ENCODE measurements at places on chromosomes 4 and X.

DNA sequence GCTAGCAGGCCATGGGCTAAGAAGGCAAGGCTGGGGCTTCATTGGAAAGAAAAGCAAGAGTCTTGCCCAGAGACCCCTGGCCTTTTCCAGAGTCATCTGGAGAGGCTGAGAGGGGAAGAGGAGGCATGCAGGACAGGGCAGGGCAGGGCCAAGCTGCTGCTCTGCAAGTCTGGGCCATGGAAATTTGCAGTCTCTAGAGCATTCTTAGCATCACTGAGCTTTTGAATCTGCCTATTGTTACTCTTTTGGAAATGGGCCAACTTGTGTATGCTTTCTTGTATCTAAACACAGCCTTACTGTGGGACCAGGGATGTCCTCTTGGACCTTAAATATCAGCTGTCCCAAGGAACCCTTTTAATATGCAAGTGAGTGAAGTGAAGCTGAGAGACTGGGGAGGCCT is 560.5 kb downstream of the MID1IP1 start:
- DNase-seq: no peak

DNA sequence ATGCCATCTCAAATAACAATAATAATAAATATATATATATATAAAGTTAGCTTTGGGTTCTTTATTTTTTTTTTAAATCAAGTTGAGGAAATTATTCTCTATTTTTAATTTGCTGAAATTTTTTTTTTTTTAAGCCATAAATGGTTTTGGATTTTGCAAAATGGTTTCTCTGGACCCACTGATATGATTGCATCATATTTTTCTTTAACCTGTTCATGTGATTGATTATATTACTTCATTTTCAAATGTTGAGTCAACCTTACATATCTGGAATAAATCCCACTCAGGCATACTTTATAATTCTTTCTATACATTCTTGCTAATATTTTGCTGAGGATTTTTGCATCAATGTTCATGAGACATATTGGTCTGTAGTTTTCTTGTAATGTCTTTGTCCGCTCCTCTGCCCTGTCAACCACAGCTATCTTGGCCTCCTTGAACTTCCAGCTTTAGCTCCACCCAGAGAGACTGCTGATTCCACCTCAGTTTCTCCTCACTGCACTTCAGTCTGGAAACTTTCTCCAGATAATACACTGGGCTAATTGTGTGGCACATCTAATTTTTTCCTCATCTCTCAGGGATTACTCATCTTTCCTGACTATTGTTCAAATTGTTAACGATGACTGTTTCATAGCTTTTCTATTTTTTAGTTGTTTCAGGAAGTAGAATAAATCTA is 160.9 kb upstream of the GIMD1 start:
- no peak for DNase-seq

GRCh38 chr4:57119054-57119651 is 9.0 kb upstream of the IGFBP7 start:
- no peak for DNase-seq

GRCh38 chr4:76614589-76614988 is 179.6 kb downstream of the SHROOM3 start:
- no peak for DNase-seq

GRCh38 chrX:148930206-148930729 is 429.9 kb downstream of the AFF2 start:
- no peak for DNase-seq

DNA sequence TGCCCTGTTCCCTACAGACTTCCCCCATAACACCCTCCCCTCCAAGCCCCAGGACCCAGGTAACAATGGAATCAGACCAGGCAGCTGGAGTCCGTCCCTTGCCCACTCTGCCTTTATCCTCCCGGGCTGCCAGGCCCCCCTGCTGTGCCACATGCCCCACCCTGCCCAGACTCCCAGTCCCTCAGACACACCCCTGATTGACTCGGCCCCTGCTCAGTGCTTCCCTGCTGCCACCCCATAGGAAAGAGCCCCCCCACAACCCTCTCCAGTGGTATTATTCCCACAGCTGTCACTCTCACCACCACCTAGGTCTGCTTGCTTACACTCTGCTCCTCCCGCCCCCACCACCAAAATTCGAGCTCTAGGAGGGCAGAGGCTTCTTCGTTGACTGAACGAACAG is 4.7 kb upstream of the NAA10 start:
- DNase-seq: no peak

- peak; percentile 19 for DNase-seq
Measured at GRCh38 chrX:103629318-103630170, 769 bp downstream of the TCEAL1 start.

- DNase-seq: no peak
Measured at GRCh38 chrX:53587795-53588420, 98.6 kb downstream of the HUWE1 start.

GRCh38 chrX:148426467-148426866 is 74.0 kb upstream of the AFF2 start:
- no peak for DNase-seq

Data from CD4-positive, alpha-beta T cell treated with Interferon gamma for 1 hour (primary cell).